M059J (cell line): ENCODE measurements at places on chromosomes 2 and 18. TPM values are rescaled to one million over a fixed set of nuclear protein-coding genes. Genes with fewer than 3 reads are reported as not detected.

GRCh38 chr2:196170213-196170605, 1.2 kb downstream of the STK17B start:
- DNase-seq: peak; percentile 56

DNA sequence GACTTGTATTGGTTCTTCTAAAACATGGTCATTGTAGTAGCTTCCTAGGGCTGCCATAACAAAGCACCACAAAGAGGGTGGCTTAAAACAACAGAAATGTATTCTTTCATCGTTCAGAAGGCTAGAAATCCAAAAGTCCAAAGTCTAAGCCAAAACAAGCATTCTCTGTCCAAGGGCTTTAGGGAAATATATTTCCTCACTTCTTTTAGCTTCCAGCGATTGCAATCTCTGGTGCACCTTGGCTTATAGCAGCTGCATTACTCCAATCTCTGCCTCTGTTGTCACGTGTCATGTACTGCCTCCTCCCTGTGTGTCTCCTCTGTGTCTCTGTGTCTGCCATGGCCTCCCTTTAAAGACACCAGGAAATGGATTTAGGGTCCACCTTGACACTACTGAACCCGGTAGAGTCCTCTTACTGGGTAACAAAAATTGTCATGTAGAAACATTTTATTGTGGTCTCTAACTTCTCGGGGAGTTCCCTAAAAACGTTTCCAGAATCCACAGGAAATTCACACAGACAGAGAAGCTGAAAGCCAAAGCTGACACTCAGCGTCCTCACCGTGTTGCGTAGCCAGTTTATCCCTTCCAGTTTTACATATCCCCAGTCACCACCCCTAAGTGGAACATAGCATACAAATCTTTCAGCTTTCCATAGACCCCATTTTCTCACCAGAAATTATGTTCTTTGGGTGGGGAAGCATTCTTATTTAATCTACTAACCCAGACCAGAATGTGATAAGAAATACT, 20.7 kb upstream of the TTN start:
- no peak for DNase-seq

- DNase-seq: peak; percentile 2
Observed at GRCh38 chr2:79511320-79511951, 1.4 kb upstream of the CTNNA2 start.

Gene MC4R
- not detected in 2 replicates for total RNA-seq

GRCh38 chr18:49612515-49613033, 50.7 kb downstream of the LIPG start:
- DNase-seq: no peak

DNA sequence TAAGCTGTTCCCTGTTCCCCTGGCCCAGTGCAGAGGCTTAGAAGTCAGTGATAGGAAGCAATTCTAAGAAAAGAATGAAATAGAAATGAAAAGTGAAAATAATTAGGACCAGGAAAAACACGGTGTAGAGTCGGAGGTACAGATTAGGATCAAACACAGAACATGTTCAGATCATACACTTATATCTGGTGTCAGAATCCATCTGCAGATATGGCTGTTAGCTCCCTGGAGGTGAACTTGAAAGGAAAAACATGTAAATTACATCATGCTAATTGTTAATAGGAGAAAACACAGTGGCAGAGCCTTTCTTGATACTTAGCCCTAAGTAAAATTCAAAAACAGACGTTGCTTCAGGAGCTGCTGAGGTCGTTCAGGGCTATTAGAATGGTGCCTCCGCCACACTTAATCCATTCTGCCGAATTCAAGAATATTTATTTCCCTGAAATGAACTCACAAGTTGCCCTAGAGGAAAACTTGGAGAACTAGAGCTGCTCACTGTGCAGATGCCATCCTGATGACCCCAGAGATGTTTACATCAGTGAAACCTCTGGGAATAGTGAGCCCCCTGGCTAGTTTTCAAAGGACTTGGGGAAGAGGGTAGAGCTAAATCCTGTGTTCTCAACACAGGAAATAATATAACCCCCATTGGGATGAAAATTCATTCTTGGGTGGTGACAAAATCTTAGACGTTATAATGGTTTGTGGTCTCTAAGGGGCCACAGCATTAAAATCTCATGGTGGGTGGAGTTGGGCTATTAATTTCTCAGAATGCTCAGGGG, 27.5 kb downstream of the LPIN1 start:
- peak; percentile 60 for DNase-seq

GRCh38 chr2:33451214-33451613, 25.2 kb upstream of the RASGRP3 start:
- DNase-seq: no peak

- DNase-seq: no peak
Observed at GRCh38 chr2:52404046-52404445, 1363.6 kb upstream of the CHAC2 start.

GRCh38 chr2:231600619-231601355, 8.1 kb downstream of the TEX44 start:
- no peak for DNase-seq

- no peak for DNase-seq
Observed at GRCh38 chr2:208228476-208228875, 26.4 kb downstream of the IDH1 start.

GRCh38 chr2:103008586-103008985, 246.8 kb downstream of the TMEM182 start:
- no peak for DNase-seq

DNA sequence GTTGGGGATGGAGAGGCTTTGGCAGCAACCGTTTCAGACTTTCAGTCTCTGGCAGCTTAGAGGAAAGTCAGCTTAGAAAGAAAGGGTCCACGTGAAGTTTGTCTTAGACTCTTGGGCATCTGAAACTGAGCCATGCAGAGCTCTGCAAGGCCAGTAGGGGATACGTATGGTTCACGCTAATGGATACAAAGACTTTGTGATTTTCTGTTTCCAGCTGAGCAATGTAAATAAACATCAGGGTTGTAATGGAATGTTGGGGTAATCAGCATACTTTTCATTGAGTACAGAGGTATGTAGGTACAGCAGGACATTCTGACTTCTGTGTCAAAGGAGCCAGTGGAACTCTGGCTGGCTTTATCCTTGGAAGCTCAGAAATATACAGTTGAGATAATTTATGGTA, 31.0 kb downstream of the RALB start:
- DNase-seq: peak; percentile 34

- no peak for DNase-seq
Observed at GRCh38 chr2:44547718-44548117, 186.0 kb downstream of the CAMKMT start.

- peak; percentile 89 for DNase-seq
Observed at GRCh38 chr2:190759749-190760213, 110.9 kb downstream of the NAB1 start.

DNA sequence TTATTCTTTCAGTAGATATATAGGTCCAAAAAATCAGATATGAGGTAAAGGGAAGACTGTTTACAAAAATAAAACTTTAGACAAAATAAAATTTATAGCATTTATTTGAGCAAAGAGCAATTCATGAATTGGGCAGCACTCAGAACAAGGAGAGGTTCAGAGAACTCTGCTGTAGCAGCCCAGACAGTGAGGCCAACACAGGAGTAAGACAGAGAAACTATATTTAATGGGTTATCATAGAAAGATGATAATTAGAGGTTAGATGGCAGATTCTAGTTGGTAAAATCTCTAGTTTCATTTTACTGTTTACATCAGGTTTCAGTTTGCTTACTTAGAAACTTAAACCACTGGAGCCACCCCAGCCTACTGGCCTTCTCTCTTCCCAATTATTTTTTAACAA, 30.1 kb upstream of the SP140L start:
- DNase-seq: no peak

DNA sequence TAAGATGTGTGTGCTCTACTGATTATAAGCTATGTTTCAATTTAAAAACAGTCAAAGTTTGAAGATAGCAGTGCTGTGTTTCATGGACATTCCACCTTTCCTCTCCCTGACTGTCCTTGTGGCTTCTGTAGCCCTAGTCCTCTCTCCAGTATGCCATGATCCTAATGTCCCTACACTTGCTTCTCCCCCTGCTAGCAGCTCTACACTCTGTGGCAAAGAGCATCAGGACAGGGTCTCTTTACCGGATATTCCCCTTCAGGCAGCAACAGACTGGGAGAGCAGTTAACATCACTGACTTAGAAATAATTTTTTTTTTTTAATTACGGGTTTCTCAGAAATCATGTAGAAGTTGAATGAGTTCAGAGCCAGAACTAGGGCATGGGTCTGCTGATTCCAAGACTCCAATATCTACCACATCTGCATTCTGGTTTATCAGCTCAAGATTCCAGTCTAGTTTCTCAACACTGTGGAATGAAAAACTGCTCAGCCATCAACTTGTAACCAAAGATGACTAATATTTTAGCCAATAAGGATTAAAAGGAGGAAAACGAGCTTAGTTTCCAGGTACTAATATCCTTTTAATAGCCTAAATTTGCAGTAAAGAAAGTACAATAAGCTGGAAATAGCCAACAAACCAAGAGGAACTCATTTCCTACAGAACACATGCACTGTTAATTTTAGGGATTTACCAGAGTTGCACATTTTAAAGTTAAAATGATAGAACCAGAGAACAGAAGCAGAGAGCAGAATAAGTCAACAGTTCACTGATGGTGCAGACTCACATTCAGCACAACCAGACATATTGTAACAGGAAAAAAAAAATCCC, 45.2 kb downstream of the TMEM131 start:
- DNase-seq: peak; percentile 89

DNA sequence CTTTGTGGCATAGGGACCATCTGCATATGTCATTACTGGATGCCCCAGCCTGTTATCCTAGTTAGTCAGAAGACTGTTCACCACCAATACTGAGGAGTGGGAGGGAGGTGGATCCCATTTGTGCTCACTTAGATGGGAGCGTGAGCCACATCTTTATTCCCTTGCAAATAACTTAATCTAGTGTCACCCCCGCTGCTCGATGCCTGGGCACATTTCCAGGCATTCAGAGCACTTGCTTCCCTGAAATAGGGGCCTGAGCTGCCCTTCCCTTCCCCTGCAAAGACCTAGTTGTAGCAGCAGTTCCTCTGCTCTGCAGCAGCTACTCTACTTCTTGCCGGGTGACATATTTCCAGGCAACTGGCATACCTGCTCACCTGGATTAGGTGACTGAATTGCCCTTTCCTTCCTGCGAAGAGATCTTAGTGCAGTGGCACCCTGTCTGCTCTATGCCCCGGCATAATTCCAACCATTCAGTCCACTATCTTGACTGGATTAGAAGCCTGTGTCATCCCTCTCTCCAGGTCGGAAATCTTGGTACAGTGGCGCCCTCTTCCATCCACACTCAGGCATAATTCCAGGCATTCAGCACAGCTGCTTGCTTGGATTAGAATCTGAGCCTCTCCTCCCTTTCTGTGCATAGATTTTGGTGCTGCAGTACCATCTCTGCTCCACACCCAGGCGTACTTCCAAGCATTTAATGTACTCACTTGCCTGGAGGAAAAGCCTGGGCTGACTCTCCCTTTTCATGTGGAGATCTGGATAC, 1389.1 kb upstream of the TMEFF2 start:
- peak; percentile 38 for DNase-seq

GRCh38 chr18:6414118-6414722, 491 bp downstream of the L3MBTL4 start:
- no peak for DNase-seq

Gene FAHD2A
- 25.7 and 32.3 TPM in 2 replicates for total RNA-seq

DNA sequence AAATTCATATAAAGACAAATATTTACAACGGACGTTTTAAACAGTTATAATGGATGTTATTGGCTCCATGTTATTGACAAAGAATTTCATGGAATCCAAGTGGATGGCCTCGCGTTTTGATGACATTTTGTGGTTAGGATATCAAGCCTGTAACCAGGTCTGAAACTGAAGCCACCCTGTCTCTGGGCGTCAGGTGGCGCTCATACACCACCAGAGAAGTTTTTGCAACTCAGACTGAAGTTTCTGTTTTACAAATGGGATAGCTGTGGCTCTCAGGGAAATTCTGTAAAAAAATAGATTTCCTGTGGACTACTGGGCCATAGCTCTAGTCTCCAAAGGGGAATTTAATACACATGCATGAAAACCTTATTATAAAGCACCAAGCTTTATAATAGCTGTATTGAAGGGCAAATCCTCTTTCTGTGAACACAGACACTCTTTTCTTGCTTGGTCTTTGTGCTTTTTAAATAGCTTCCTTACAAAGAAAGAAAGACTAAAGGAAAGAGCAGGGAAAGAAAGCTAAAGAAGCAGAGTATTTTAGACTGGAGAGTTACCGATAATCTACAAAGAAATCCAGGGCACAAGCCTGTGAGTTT, 86.7 kb downstream of the C18orf54 start:
- peak; percentile 60 for DNase-seq

Gene SCYGR3
- total RNA-seq: not detected in 2 replicates
